Muscle of arm (tissue), 14 donors: ENCODE measurements at places on chromosomes 16 and 17. TPM values are rescaled to one million over a fixed set of nuclear protein-coding genes. Genes with fewer than 3 reads are reported as not detected.

Gene GRAPL
- not detected for polyA plus RNA-seq

DNA sequence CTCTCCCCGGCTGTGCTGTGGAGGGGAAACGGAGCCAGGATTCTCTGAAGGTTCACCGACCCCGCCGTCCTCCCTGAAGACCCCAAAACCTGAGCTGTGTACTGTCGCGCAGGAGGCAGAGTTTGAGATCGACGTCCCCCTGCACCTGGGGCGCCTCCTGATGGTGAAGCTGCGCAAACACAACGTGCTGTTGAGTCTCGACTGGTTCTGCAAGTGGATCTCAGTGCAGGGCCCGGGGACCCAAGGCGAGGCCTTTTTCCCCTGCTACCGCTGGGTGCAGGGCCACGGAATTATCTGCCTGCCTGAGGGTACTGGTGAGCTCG is 62.6 kb upstream of the TEKT1 start:
- peak; percentile 12 for DNase-seq

DNA sequence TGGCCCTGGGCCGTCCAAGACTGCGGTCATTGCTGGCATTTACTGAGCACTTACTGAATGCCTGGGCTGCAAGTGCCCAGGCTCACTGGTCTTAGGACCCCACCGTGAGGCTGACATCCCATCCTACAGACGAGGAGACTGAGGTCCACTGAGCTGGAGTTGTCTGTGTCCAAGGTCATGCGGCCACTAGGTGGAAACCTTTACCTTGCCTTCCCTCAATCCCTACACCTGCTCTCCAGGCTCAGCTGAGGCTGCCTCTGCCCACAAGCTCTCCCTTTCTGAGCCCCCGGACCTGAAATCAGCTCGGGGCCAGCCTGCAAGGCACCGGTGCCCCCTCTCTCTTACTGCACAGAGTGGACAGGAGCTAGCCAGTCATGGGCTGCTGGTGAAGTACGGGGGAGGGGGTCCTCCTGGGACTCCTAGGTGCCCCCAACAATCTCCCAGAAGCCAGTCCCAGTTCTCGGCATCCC is 1.5 kb downstream of the CASKIN1 start:
- DNase-seq, result peak; percentile 25

GRCh38 chr17:79841369-79842135 is 2.3 kb upstream of the CBX4 start:
- no peak for DNase-seq

Gene ZNF597
- polyA plus RNA-seq, result 2.8 TPM

Gene MARCHF10
- polyA plus RNA-seq, result 0.92 TPM

Gene NTN1
- 7.2 TPM for polyA plus RNA-seq

- DNase-seq, result no peak
Observed at GRCh38 chr16:84471316-84471715, 33.1 kb downstream of the MEAK7 start.

GRCh38 chr17:53093391-53093790 is 729.3 kb upstream of the KIF2B start:
- DNase-seq, result no peak
